ENCODE measurements at places on chromosomes 12 and 14.

DNA sequence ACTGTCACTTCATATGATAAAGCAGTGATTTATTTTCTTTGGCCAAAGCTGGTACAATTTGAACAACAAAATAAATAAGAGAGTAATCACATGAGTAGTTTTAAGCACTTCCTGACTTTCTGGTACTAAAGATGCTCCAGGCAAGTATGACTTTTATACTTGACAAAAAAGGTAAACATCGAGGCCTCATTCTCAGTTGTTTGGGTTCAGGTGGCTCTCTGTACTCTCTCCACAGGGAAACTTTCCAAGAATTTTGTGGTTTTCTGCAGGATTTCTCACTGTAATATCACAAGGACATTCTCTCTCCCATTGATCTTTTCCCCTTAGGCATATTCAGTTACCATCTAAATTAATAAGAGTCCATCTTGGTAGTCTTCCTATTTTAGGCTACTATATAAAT lies 26.6 kb upstream of the KCNC2 start:
- no peak for DNase-seq

DNA sequence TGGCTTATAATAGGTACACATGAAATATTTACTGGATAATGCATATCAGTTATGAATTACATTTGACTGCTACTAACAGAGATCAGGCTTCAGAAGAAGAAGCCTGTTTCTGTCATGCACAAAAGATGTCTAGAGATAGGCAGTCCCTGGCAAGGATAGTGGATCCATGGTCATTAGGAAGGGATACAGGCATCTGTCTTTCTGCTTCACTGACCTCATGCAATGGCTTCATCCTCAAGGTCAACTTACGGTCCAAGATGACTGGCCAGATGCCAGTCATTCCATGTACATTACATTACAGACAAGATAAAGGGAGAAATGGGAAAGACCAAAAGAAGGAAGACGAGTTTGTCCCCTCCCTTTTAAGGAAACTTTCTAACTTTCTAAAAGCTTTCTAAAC lies 94.0 kb downstream of the NUAK1 start:
- no peak for DNase-seq

DNA sequence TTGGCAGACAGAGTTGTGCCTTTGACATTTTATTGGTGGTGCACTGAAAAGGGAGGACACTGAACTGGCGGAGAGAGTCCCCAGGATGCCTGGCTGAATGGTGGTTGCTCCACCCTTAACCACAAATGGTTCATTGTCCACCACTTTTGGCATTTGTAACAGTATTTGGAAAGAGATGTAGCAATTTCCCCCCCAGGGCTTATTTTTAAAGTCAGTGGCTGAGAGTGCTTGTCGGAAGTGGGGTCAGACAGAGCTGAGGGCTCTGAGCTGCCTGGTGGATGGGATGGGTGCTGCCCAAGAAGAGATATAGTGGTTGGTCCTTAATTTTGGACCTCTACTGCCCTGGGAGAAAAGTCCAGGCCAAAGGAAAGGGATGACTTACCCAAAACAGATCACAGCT lies 31.5 kb upstream of the FGF6 start:
- DNase-seq, result no peak

GRCh38 chr12:54935235-54935951 lies 49.2 kb downstream of the TESPA1 start:
- DNase-seq, result no peak

DNA sequence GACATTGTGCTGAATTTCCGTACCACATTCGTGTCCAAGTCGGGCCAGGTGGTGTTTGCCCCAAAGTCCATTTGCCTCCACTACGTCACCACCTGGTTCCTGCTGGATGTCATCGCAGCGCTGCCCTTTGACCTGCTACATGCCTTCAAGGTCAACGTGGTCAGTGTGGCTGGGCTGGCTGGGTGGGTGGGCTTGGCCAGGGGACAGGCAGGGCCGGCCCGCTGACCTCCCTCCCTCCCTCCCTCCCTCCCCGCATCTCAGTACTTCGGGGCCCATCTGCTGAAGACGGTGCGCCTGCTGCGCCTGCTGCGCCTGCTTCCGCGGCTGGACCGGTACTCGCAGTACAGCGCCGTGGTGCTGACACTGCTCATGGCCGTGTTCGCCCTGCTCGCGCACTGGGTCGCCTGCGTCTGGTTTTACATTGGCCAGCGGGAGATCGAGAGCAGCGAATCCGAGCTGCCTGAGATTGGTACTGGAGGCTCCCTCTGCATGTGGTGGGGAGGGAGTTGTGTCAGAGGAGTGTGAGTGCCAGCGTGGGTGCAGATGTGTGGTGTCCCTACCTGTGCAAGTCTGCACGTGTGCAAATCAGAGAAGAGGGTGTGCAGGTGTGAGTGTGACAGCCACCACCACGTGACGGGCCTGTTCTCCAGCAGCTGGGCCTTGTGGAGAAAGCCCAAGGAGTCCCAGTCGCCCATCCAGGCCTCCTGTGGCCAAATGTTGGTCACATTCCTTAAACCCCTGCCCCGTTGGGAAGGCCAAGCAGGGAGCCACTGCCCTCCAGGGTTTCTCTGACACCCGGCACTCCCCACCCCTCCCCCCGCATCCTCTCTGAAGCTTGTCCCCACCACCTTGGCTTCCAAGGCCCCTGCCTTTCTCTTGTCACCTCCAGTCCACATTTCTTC lies 5.3 kb downstream of the KCNH3 start:
- DNase-seq, result no peak

DNA sequence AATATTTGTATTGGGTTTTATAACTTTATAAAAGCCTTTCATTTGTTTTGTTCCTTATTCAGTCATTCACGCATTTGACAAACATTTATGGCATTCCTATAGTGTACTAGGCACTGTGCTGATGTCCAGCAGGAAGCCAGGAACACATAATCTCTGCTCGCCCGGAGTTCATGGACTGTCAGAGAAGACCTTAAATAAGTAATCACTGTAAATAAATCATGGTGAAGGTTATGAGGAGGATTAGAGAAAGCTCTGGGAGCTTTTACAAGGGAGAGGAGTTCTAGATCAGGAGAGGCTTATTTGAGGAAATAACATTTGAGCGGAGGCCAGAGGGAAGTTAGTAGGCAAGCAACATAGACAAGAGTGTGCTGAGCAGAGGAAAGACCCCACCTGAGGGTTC lies 1.4 kb upstream of the RDH11 start:
- DNase-seq, result no peak

GRCh38 chr12:26043135-26044006 lies 81.5 kb downstream of the BHLHE41 start:
- no peak for DNase-seq

DNA sequence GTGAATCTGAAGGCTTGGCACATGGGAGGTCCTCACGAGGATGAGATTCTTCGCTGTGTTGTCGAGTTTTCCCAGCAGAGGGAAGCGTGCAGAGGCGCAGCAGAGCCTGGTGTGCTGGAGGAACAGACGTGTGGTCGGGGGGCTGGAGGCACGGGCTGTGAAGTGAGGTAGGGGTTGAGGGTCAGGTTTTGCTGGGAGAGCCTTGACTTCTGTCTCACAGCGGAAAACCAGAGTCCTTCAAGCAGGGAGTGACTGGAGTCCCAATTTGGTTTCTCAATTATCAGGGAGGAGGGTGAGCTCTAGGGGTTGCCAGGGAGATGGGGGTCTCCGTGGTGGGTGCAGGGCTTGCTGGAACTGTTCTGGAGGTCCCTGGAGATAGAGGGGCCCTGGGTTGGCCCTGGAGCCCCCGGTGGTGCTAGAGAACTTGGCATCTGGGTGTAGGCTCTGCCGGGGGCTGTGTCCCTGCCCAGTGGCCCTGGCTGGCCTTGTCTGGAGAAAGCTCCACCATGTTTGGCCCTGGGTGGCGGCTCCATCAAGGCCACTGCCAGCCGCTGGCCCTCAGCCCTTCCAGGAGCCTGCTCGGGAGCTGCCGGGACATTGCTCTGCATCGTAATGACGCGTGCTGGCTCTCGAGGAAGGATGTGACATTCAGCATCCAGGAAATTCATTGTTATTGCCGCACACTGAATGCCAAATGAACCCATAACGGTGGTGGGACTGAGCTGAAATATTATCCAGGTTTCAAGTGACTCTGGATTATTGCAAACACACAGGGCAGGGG lies 215.7 kb downstream of the KIF26A start:
- DNase-seq, result no peak

GRCh38 chr12:89038831-89039512 lies 313.3 kb downstream of the DUSP6 start:
- no peak for DNase-seq

GRCh38 chr14:54807881-54808280 lies 94.7 kb downstream of the GCH1 start:
- no peak for DNase-seq

DNA sequence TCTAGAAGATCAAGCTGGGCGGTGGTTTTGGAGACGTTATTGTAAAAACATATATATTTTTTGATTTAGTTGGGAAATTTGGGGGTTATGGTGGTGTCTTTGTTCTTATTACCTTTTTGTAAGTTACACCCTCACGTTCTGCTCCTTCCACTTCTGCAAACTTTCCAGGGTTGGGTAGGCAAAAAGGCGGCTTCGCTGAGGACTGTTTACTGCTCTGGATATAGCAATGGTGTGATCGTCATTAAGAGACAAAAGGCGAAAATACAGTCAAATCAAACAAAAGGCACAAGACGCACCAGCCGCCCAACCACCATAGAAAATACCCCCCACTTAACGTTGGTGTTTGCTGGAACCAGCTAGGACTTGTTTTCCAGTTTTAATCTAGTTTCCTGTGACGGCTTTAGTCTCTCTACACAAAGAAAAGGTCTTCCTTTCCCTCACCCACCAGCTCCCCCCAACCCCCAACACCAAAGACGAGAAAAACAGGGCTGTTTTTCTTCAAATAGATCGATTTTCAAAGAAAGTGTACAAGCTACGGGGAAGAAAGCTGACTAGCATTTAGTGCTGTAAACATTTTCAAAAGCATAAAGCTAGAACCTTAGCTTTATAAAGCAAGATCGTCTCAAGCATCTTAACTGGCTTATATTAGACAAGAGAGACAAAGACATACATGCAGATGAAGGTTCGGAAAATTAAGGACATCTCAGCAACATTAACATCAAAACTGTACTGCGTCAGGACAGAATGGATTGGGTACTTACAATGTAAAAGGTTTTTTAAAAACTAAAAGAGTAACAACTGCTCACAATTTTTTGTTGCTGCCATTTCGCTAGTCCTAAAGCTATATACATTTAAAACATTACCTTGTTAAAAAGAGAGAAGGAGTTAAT lies 2.0 kb upstream of the SETD1B start:
- DNase-seq, result no peak

GRCh38 chr14:26729851-26730250 lies 132.0 kb upstream of the NOVA1 start:
- DNase-seq, result no peak

- DNase-seq, result no peak
Observed at GRCh38 chr12:86006727-86007126, 132.6 kb downstream of the NTS start.

DNA sequence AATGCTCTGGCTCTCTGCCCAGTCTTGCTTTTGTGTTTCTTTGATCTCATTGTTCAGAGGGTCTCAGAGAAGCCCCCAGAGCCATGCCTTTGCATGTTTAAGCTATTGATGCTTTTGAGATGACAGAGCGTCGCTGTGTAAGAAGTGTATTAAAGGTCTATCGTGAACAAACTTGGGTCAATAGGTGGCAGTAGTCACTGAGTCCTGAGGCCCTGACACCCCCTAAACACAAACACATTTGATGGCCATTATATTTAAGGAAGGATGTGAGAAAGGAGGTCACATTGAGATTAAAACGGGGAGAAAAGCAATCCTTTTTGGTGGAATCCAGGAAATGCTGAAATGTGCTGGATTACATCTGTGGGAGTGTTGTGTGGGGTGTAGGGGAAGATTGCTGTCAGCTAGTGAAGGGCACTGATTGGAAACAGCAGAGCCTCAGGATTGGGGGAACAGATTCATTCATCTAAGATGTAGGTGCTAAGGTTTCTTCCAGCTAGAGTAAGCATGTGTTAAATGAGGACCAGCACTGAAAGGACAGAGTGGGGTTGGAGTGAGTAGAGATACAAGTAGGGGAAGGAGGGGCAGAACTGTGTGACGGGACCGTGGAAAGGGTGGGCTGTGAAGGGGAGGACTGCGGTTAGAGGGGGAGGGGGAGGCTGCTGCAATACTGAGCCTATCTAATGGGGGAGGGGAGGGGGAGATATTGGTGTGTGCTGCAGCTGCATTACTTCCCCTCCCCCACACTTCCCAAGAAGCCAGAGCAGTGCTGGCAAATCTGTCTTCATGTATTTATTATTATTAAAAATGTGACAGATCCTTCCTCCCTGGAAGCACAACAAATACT lies 12.7 kb downstream of the NGDN start:
- DNase-seq, result no peak

GRCh38 chr12:63013302-63013701 lies 78.4 kb upstream of the PPM1H start:
- no peak for DNase-seq

- DNase-seq, result no peak
Observed at GRCh38 chr12:3168223-3169221, 91.3 kb downstream of the TSPAN9 start.

DNA sequence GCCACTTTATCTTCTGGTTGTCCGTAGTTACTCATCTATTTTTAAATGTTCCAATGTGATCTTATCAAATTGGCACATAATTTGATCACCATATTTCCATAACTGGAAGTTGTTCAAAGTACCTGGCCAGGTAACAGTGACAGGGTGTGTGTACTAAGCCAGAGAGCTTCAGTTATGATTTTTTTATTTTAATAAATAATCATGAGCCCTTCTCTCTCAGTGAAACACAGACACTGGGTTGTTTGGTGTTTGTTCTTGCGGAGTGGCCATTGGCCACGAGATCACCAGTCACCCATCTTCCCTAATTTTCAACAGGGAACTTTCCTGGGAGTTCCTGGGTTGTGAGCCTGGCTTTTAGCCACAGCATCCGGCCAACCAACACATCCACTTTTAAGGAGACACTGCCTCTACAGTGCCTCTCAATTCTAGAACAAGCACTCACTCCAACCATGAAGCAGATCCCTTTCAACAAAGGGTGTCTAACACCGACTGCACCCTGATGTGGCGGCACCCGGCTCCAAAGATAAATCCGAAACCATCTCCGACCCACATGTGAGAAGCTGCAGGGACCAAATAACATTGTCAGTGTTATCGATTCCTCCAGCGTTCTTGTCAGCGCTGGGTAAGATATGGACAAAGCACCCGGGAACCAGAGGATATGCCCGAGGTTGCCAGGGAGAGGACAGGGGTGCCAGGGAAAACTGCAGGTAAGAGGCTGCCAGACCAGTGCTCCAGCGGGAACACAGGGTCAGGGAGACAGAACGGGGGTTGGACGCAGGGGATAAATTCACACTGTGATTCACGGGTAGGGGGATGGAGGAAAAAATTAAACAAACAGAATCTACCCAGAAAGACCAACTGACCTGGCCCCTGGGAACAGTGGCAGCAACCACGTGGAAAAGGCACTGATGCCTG lies 49.9 kb downstream of the FOXN3 start:
- DNase-seq, result no peak

- no peak for DNase-seq
Observed at GRCh38 chr14:99551034-99551922, 52.7 kb downstream of the CCDC85C start.

DNA sequence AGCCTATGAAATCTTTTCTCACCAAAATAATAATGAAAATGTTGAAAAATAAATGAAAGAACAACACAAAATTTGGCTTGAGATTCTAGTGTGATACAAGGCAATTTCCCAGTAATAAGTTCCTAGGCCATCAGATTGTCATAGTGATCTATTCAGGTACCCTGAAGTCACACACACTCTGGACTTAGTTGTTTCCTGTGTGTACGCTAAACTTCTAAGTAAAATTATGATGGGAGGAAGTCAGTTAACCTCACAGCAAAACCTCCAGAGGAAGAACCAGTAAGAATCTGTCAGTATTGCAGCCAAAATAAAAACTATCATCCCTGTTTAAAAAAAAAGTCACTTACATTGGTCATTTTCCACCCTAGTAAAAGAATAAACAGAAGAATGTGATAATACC lies 81.9 kb downstream of the DBX2 start:
- no peak for DNase-seq

- DNase-seq, result no peak
Observed at GRCh38 chr12:57046947-57047890, 2.7 kb downstream of the MYO1A start.

Measured in DMS 273 treated with DMSO at 0.1 percent for 48 hours (cell line).